Sigmoid colon (tissue), 7 donors: ENCODE measurements at places on chromosomes 16 and 17.

DNA sequence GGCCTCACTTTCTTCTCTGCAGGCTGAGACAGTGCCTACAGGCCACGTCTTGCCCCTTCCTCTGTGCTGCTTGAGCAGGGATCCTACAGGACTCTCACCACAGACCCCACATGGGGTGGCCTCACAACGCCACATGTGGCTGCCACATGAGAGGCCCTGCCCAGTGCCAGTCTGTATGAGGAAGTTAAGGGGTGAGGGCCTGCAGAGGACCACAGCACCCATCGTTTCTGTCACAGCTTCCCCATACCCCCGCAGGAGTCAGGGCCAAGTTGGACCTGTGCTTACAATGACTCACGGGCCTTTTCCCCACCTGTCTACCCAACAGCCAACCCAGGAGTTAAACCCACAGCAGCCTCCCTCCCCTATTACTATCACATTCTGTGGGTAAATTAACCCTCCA, 2.9 kb upstream of the GSDMB start:
- no peaks in the 10 kb centered on the region for H3K4me1 ChIP-seq
- H3K27ac ChIP-seq, result no peak overlapping the region
- H3K4me3 ChIP-seq, result no peak overlapping the region
- DNase-seq, result no peak

DNA sequence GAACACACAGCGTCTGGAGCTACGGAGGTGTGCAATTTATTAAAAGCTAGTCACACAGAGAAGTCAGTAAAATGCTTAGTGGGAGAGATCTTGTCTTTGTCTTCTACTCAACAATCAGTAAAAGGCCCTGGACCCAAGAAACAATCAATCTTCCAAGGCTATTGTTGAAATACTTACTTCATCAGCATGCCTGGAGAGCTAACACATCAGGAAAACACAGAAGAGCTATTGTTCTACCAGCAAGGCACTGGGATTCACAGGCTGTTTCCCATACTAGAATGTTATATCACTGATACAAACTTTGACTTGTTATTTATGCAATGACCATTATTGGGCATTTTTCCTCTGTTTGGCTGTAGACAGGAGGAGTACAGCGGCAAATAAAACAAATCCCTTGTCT, 247.8 kb upstream of the ERCC4 start:
- no peak overlapping the region for H3K4me3 ChIP-seq
- no peaks in the 10 kb centered on the region for H3K27me3 ChIP-seq
- H3K36me3 ChIP-seq, result no peaks in the 10 kb centered on the region
- H3K4me1 ChIP-seq, result no peaks in the 10 kb centered on the region

- H3K36me3 ChIP-seq, result no peaks in the 10 kb centered on the region
- no peak overlapping the region for H3K27ac ChIP-seq
- H3K4me1 ChIP-seq, result no peaks in the 10 kb centered on the region
- no peaks in the 10 kb centered on the region for H3K27me3 ChIP-seq
- H3K4me3 ChIP-seq, result no peak overlapping the region
- no peak for DNase-seq
Measured at GRCh38 chr16:84032458-84033178, 10.0 kb downstream of the SLC38A8 start.

DNA sequence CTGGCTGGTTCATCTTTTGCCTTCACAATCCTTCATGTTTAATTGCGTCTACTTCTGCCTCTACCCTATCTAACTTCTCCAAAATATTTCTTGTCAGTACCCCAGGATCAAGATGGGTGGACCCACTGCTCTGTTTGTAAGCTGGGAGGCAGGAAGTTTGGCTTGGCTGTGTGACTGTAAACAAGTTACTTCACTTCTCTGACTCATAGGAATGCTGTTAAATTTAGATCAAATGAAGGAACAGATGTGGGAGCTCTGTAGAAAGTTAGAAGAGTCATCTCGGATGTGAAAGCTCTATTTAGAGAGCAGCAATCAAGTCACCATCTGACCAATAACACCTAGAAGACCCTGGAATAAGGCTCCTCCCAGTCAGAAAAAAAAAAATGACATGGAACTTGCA, 55.2 kb upstream of the MRTFB start:
- no peaks in the 10 kb centered on the region for H3K36me3 ChIP-seq
- no peaks in the 10 kb centered on the region for H3K27me3 ChIP-seq

GRCh38 chr17:74277935-74278334, 3.9 kb downstream of the DNAI2 start:
- no peak for DNase-seq
- no peaks in the 10 kb centered on the region for H3K4me1 ChIP-seq
- H3K4me3 ChIP-seq, result no peak overlapping the region
- H3K36me3 ChIP-seq, result no peaks in the 10 kb centered on the region
- no peak overlapping the region for H3K27ac ChIP-seq
- H3K27me3 ChIP-seq, result peaks cover 27% of the 10 kb centered on the region

DNA sequence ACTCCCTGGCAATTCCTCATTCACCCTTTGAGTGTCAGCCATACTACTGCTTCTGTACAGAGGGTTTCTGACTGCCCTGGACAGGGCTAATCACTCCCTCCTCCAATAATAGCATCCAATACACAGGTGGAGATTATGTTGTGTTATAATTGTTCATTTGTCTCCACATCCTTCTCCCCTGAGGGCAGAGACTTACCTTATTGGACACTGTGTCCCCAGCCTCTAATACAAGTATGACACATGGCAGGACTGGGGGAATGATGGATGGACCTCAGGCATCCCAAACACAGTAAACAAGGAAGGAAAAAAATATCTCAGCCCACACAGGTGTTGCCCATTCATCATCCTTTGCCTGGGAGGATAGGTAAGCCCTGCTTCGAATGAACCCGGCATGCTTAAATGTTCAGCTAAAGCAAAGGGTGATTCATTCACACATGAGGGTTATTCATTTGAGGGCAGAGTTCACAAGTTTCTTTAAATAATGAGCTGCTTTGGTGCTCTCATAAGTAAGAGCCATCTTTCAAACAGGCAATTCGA, 34.8 kb downstream of the MMD start:
- H3K27ac ChIP-seq, result no peak overlapping the region
- peaks cover 17% of the 10 kb centered on the region for H3K4me1 ChIP-seq
- no peak overlapping the region for H3K4me3 ChIP-seq
- H3K27me3 ChIP-seq, result no peaks in the 10 kb centered on the region

DNA sequence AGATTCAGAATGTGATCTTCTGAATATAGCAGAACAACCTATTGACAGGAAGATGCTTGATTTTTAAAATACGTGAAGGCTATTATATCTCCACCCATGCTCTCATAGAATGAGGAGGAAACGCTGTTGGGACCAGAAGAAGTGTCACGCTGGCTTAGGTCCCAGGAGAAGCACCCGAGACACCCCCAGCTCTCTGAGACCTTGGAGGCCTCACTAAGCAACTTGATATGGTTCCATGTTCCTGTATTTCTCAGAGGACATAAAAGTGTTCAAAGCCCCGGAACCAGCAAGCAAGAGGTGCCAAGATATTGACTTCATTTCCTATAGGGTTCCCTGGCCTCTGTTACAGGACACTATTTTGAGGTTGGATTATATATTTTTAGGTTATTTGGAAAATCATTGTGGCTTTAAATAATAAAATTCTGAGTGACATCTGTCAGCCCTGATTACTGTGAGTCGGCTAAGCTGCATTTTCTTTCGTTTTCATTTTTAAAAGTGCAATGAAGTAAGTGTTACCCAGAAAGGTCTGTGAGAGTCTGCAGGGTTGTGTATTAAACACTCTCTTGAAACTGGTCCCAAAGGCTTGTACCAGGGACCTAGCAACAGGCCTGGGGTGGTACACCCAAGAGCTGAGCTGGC, 400.0 kb downstream of the SOX9 start:
- no peak overlapping the region for H3K4me3 ChIP-seq
- no peak for DNase-seq

GRCh38 chr17:49839455-49839854, 8.4 kb downstream of the TAC4 start:
- no peak for DNase-seq
- H3K4me1 ChIP-seq, result peaks cover 27% of the 10 kb centered on the region
- H3K27ac ChIP-seq, result no peak overlapping the region
- no peak overlapping the region for H3K4me3 ChIP-seq
- H3K36me3 ChIP-seq, result no peaks in the 10 kb centered on the region
- no peaks in the 10 kb centered on the region for H3K27me3 ChIP-seq

DNA sequence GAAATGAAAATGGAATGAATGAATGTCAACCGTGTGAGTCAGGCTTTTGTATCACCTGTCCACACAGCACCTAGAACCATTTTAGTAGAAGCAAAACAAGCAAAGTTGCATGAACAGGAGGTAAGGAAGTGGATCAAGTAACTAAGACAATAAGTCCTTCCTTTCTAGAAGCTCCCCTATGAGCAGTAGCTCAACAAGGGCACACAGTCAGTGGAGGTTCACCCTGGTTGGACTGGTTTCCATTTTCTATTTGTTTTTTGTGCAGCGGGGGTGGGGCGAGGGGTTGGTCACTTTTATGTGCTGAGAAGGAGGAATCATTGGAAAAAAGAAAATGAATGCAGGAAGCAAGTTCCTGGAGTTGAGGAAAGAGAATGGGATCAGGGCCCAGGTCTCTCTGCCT, 4.0 kb upstream of the HSBP1 start:
- no peak overlapping the region for H3K27ac ChIP-seq
- H3K27me3 ChIP-seq, result no peaks in the 10 kb centered on the region
- H3K36me3 ChIP-seq, result no peaks in the 10 kb centered on the region
- no peak for DNase-seq
- no peak overlapping the region for H3K4me3 ChIP-seq

DNA sequence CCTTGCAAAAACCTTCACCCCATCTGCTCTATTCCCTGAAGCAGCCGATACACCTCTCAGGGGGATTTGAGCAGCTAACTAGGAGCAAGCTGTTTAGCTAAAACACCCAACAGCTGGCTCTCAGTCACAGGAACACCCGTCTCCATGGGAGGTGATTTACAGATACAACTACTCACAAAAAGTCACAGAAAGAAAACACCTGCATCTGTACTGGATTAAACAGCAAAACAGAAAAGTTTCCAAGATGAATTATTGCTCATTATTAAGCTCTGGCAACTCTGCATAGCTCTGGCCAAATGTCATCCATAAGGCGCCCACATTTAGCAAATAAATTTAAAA, 22.3 kb downstream of the GJC1 start:
- peaks cover 98% of the 10 kb centered on the region for H3K4me1 ChIP-seq
- H3K27ac ChIP-seq, result peak overlapping the region; percentile 30
- H3K27me3 ChIP-seq, result no peaks in the 10 kb centered on the region
- H3K36me3 ChIP-seq, result no peaks in the 10 kb centered on the region

- DNase-seq, result peak; percentile 50
- H3K27ac ChIP-seq, result peak overlapping the region; percentile 64
- peaks cover 19% of the 10 kb centered on the region for H3K4me1 ChIP-seq
- H3K27me3 ChIP-seq, result no peaks in the 10 kb centered on the region
- no peaks in the 10 kb centered on the region for H3K36me3 ChIP-seq
- H3K4me3 ChIP-seq, result no peak overlapping the region
Measured at GRCh38 chr16:49619811-49620157, 236.1 kb downstream of the ZNF423 start.

DNA sequence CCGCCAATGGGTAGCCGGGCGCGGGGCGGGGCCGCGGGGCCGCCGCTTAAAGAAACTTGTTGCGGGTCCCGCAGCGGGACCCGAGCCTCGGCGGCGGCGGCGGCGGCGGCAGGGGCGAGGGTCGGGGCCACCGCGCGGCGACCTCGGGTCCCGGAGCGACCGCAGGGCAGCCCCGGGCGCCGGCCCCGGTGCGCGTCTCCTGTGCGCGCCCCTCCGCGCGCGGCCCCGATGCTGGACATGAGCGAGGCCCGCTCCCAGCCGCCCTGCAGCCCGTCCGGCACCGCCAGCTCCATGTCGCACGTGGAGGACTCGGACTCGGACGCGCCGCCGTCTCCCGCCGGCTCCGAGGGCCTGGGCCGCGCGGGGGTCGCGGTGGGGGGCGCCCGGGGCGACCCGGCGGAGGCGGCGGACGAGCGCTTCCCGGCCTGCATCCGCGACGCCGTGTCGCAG, at the start of gene SOX8:
Gene SOX8 (plus strand): TSS at position 76 of the 450 bp plus-strand sequence. CDS start 153 bp downstream, at position 229.
- peak within 1 kb of the TSS; percentile 31 for H3K4me3 ChIP-seq
- H3K27me3 ChIP-seq, result peaks cover 25% of the 10 kb centered on the region
- no peaks in the 10 kb centered on the region for H3K36me3 ChIP-seq
- DNase-seq, result no peak
- peaks cover 34% of the 10 kb centered on the region for H3K4me1 ChIP-seq

- no peak overlapping the region for H3K27ac ChIP-seq
- H3K27me3 ChIP-seq, result no peaks in the 10 kb centered on the region
- no peak for DNase-seq
- H3K4me1 ChIP-seq, result no peaks in the 10 kb centered on the region
- H3K36me3 ChIP-seq, result no peaks in the 10 kb centered on the region
- H3K4me3 ChIP-seq, result no peak overlapping the region
Measured at GRCh38 chr16:56872863-56873391, 7.9 kb downstream of the SLC12A3 start.

GRCh38 chr16:30004424-30004776, 6.4 kb downstream of the DOC2A start:
- H3K27ac ChIP-seq, result no peak overlapping the region
- no peak overlapping the region for H3K4me3 ChIP-seq
- DNase-seq, result no peak
- peaks cover 12% of the 10 kb centered on the region for H3K27me3 ChIP-seq
- peaks cover 36% of the 10 kb centered on the region for H3K36me3 ChIP-seq

- DNase-seq, result peak; percentile 12
- no peak overlapping the region for H3K27ac ChIP-seq
- no peaks in the 10 kb centered on the region for H3K4me1 ChIP-seq
- no peak overlapping the region for H3K4me3 ChIP-seq
- no peaks in the 10 kb centered on the region for H3K36me3 ChIP-seq
- H3K27me3 ChIP-seq, result peaks cover 15% of the 10 kb centered on the region
Measured at GRCh38 chr16:2810651-2811050, 6.4 kb upstream of the PRSS21 start.

DNA sequence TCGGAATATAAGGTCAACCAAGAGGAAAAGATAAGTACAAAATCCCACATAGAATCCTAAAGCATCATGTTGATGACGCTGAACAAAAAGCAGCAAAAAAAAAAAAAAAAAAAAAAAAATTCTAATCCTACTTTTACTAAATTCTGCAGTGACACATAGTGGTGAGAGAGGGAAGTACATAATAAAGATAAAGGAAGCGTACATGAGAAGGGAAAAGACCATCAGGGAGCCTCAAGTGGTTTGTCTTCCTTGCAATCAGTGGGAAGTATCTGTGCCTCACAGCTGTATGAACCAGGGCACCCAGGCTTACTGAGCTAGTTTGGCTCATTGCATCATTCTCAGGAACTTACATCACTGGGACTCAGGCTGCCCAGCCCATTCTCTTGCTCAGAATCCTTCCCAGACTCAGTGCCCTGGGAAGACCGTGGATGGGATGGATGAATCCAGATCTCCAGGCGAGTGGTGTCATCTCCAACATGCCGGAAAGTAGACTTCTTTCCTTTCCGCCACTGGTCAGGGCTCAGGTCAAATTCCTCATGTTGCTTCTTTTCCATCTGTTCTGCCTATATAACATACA, 21.2 kb downstream of the SMG6 start:
- peak overlapping the region; percentile 36 for H3K27ac ChIP-seq
- peaks cover 24% of the 10 kb centered on the region for H3K36me3 ChIP-seq
- H3K4me3 ChIP-seq, result no peak overlapping the region
- no peak for DNase-seq

DNA sequence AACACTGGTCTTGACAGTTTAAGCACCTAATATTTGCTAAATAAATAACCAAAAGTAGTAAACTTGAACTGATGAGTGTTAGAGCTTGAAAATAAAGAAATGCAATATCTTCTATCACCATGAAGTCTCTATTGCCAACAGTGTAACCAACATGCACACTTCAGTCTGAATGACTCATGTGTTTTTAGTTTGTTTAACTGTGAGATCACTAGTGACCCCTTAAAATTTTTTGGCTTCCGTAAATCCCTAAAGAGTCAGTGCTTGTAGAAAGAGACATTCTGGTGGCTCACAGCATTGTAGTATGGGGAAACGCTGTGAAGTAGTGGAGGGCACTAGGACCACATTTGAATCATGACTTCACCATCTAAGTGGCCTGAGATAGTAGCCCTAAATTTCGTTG, 341.1 kb downstream of the PMP22 start:
- no peak overlapping the region for H3K27ac ChIP-seq
- peaks cover 8% of the 10 kb centered on the region for H3K27me3 ChIP-seq
- H3K4me3 ChIP-seq, result no peak overlapping the region
- DNase-seq, result no peak
- no peaks in the 10 kb centered on the region for H3K36me3 ChIP-seq
